Upper lobe of right lung (tissue), 1 donor: ENCODE measurements at places on chromosomes 2 and 18. TPM values are rescaled to one million over a fixed set of nuclear protein-coding genes. Genes with fewer than 3 reads are reported as not detected.

The IDH1 gene
- 116 TPM for total RNA-seq

DNA sequence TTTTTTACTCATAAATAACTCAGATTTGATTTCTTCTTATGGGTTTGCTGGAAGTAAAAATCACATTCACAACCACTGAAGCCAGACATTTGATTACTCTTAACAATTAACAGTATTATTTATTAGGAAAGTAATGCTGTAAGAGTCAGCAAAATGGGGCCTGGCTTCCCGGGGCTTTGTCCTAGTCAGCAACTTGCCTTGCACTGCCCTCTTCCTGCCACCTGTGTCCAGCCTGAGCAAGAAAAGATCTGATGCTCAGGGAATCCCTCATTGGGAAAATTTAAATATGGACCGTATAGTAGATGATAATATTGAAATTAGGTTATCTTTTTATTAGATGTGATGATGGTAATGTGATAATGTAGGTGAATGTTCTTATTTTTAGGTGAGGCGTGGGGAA lies 30.8 kb upstream of the ACYP2 start:
- no peak overlapping the region for H3K4me3 ChIP-seq
- H3K27ac ChIP-seq = no peak overlapping the region
- H3K4me1 ChIP-seq = no peaks in the 10 kb centered on the region
- H3K36me3 ChIP-seq = no peaks in the 10 kb centered on the region
- no peak for DNase-seq
- no peaks in the 10 kb centered on the region for H3K27me3 ChIP-seq

GRCh38 chr2:159125858-159126257 lies 157.4 kb downstream of the TANC1 start:
- H3K27me3 ChIP-seq = no peaks in the 10 kb centered on the region
- no peak overlapping the region for H3K27ac ChIP-seq
- H3K36me3 ChIP-seq = no peaks in the 10 kb centered on the region
- no peak for DNase-seq
- H3K4me3 ChIP-seq = no peak overlapping the region

GRCh38 chr2:95281071-95281470 lies 6.8 kb downstream of the PROM2 start:
- H3K27ac ChIP-seq = no peak overlapping the region
- H3K4me1 ChIP-seq = no peaks in the 10 kb centered on the region

DNA sequence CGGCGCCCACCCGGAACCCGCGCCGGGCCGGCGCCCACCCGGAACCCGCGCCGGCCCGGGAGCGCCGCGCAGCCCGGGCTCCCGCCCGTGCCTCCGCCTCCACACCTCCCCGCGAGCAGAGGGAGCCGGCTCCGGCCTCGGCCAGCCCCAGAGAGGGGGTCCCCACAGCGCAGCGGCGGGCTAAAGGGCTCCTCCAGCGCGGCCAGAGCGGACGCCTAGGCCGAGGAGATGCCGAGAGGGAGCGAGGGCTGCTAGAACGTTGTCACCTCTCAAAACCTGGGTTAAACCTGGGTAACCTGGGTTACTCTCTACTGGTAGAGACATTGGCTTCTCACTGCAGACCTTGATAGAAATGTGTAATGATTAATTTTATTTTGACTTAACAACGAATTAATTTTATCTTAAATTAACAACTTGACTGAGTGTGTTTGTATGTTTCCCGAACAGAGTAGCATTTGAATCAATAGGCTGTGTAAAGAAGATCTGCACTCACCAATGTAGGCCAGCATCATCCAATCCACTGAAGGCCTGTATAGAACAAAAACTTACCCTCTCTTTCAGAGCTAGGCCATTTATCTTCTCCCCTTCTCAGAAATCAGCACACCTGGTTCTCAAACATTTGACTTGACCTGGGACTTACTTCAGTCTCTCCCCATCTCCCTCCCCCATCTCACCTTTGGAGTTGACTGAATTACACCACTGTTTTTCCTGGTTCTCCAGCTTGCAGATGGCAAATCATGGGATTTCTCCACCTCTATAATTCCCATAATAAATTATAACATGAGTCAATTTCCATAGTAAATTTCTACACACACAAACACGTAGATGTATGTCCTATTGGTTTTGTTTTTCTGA lies 242.7 kb downstream of the ASXL3 start:
- no peak overlapping the region for H3K27ac ChIP-seq
- no peaks in the 10 kb centered on the region for H3K4me1 ChIP-seq
- no peak for DNase-seq
- H3K27me3 ChIP-seq = no peaks in the 10 kb centered on the region
- no peak overlapping the region for H3K4me3 ChIP-seq

DNA sequence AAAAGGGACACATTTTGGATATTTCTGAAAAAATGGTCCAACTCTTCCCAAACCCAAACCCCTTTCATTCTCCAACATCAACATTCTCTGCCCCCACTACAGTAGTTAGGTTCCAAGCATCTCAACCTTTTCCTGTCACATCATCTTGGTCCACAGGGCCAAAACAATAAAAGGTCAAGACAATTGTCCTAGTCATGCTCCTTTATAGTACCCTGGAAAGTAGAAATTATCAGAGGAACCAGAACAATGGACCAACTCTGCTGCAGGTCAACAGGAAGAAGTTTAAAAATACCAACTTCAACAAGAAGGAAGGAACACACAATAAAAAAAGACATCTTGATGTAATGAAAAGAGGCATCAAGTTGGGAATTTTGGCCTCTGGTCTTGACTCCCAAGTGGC lies 36.1 kb downstream of the CLASP1 start:
- no peak overlapping the region for H3K4me3 ChIP-seq
- DNase-seq = no peak
- H3K27ac ChIP-seq = no peak overlapping the region
- peaks cover 26% of the 10 kb centered on the region for H3K4me1 ChIP-seq
- H3K27me3 ChIP-seq = no peaks in the 10 kb centered on the region
